ENCODE measurements at places on chromosomes 4 and X.

DNA sequence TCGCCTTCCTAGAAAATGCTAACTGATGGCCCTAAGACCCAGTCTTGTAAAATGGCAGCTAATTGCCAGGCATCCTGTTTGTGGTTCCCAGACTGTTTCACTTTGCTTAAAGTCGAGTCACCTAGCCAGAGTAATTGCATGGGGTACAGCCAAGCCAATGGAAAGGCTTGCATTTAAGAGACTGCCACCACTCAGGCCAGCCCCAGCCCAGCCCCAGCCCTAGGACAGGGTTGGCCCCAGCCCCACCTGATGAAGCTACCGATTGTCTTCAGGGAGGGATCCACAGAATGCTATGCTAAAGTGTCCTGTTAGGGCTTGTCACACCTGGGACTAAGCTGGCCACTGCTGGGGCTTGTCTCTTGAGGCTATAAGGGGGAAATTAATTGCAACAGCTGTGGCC lies 194.6 kb upstream of the KLF3 start:
- no peak for DNase-seq

GRCh38 chrX:111445485-111445884 lies 33.5 kb upstream of the DCX start:
- DNase-seq, result no peak

DNA sequence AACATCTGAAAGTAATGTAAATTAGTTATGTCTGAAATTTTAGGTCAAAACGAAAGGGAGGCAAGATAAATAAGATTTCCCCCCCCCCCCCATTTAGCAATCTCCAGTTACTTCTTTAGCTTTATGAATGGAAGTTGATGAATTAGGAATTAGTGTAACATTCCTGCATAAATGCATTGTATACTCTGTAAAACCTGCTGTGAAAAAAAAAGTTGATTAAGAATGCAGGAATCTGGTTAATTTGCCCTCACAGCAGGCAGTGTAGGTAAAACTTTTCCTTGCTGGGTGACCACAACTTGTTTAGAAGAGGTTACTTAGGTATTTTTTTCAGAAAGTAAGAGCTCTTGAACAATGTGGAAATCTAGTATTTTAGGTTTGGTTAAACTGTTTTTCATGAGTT lies 15.3 kb downstream of the LARP7 start:
- peak; percentile 69 for DNase-seq

DNA sequence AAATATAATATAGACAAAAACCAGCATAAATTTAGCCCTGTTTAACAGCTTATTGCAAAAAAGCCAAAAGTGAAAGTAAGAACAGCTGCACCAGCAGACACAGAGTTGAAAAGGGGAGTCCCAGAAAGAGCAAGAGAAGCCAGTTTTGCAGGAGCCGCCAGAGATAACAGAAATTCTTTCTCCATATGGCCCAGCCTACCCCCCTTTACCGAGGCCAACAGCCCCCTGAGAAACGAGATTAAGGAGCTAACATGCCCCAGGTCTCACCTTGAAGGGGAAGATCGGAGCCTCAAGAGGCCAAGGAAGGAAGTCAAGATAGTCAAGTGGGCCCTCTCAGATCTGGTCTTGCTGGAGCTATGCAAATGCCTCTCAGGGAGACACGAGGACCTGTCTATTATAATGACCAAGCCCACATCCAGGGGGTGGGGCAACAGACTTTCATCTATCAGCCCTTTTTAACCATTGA lies 4.8 kb downstream of the ACOX3 start:
- DNase-seq, result no peak

DNA sequence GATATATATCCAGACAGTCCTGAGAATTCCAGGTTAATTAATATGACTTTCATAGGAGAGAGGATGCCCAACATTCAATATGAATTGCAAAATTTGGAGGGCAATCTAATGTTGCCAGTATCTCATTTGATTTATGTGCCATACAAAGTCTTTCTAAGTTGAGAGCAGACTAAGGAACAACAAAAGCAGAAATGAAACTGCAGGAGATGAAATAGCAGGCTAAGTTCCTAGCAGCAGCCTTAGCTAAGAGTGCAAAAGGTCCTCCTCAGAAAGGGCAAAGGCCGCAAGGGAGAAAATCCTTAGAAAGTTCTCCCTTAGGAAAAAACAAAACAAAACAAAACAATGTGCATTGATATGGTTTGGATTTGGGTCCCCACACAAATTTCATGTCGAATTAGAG lies 602.9 kb upstream of the HTR2C start:
- no peak for DNase-seq

GRCh38 chrX:37409278-37409677 lies 60.1 kb downstream of the PRRG1 start:
- no peak for DNase-seq

GRCh38 chrX:154092371-154092770 lies 5.1 kb downstream of the MECP2 start:
- no peak for DNase-seq

- DNase-seq, result no peak
Observed at GRCh38 chrX:120456973-120457372, 12.1 kb downstream of the LAMP2 start.

- DNase-seq, result no peak
Observed at GRCh38 chrX:15816438-15816809, 26.1 kb downstream of the ZRSR2 start.

GRCh38 chr4:150997141-150997540 lies 17.9 kb downstream of the LRBA start:
- DNase-seq, result no peak

DNA sequence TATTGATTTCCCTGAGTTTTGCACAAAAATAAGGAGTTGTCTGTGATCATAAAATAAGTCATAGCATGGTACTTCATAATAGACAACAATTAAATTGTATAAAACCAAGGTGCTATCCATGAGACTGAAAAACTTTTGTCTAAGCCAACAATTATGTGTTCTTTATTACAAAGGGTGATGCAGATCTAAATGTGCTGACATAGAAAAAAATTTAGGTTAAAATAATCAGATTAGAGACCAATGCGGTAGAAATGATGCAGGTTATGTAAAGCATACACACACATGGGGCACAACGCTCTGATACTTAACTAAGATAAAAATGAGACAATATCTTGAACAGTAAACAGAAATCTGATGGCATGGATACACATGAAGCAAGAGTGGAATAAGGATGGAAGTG lies 113.3 kb downstream of the PWWP3B start:
- no peak for DNase-seq

DNA sequence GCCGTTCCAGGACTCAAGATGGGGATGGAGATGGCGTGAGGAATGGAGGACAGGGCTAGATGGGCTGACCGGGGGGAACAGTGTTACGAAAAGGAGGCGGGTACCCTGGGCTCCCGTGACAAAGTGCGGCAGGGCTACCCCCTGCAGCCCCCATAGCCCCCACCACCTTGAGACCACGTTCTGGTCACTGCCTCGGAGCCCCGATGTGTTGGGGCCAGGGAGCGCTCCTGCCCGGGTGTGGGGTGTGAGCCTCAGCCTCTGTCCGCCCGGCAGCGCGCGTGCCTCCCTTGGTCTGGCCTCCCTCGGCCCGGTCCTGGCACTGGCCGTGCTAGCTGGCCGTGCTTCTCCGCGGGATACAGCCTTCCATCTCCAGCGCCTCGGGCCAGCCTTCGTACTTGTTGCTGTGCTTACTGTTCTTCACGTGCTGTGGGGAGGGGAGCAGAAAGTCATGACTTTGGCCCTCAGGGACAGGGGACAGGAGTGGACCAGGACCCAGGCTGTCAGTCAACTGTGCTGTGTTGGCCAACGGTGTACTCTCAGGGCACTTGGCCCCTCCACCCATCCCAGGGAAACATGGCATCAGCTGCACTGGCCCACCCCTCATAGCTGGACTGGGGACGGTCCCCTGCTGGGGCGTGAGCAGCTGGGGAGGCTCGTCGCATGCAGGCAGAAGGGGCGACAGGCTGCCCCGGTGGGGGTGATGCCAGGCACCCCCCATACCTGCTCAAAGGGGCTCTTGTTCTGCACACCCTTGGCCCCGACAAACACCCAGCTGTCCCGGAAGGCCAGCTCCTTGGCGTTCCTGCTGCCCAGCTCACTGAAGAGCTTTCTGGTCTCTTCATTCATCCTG lies 9.3 kb downstream of the FAM3A start:
- DNase-seq, result no peak

GRCh38 chrX:114905251-114905650 lies 112.2 kb downstream of the IL13RA2 start:
- no peak for DNase-seq

DNA sequence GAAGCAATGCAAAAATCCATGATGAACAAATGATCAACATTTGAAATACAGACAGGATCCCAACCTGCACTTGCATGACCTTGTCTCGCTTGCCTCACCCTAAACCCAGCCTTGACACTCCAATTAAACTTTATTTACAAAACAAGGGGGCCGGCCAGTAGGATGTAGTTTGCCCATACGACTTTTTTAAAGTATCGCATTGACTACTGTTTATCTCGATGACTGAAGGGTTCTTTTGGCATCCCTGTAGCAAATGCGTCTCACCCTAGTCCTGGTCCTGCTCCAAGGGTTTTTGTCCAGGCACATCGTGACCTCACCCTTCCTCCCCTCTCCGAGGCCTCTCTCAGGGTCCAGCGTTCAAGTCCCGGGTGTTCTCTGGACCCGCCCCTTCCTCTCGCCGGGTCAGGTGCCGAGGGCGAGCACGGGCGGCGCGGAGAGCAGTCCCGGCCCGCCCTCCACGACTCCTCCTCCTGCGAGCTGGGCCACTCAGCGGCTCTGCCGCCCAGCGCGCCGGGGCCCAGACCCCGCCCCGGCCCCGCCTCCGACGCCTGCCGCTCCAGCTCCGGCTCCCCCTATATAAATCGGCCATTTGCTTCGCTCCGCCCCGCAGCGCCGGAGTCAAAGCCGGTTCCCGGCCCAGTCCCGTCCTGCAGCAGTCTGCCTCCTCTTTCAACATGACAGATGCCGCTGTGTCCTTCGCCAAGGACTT lies at the start of gene SLC25A5:
Gene SLC25A5, plus strand, starts transcription at position 603 of the 709 bp plus-strand sequence. Its CDS starts 72 bp downstream, at position 675.
- peak; percentile 82 for DNase-seq

- no peak for DNase-seq
Observed at GRCh38 chrX:121308276-121308805, 260.9 kb downstream of the GLUD2 start.

DNA sequence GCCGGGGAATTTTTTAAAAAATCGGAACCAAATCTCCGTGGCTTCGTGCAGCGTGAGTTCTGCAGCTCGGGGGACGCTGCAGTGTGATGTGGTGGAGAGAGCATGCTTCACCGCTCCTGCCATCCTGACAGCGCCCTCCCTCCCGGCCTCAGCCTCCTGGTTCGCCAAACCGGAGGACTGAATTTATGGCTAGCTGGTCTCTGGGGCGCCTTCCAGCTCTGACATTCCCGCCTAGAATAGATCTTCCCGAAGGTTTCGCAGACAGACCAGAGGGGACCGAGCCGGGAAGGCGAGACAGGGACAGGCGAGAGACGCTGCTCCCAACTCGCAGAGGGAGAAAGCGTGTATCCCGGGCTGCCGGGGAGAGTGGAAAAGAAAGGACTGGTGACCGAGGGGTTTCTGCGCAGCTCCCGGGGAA lies 25.9 kb downstream of the HOPX start:
- no peak for DNase-seq

DNA sequence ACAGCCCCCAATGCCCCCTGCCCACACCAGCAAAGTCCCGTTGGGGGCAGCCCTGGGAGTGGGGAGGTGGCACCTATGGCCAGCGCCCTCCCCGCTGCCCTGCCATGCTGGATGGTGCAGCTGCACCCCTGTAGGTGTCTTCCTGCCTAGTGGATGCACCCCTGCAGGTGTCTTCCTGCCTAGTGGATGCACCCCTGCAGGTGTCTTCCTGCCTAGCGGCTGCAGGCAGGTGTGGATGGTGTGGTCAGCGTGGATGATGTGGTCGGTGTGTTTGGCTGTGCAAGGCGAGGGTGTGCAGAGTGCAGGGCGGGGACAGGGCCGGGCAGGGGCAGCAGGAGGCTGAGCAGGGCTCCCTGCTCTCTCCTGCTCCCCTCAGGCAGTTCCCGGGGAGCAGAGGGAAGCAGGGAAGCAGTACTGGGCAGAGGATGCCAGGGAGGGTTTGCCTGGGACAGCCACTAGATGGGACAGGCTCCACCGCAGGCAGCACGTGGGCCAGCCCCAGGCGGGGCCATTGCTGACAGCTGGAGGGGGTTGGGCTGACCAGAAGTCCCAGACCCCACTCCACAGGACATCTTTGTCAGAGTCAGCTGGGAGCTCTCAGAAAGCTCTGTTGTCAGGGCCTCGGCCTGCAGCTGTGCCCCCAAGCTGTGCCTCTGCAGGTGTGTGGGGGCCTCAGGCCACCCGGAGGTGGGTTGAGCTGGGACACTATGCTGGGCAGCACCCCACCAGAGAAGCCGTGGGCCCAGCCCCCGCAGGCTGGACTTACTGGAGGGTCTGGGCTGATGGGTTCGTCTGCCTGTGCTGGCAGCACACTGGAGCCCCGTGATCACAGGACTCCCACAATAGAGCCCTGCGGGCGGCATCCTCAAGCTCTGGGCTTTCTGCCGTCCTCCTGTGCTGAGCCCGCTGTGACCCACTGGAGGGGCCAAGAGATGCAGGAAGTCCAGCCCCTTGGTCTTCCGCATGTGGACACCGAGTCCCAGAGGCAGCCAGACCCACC lies 23.7 kb downstream of the DOK7 start:
- no peak for DNase-seq

DNA sequence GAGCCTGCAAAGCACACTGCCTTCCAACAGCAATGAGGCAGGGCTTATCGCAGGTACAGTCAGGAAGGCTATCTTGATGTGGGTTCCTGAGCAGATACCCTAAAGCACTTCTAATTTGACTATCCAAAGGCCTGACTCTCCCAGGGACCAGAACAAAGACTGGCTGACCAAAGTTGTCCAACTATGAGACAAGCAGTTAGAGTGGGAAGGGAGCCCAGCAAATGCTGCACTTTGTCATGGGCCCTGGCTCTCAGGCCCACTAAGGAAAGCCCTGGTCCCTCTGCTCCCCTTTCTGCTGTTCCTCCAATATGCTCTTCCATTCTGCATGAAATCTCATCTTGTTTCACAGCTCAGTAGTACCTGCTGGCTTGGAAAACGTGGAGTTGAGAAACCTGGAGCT lies 391.0 kb downstream of the RAB28 start:
- no peak for DNase-seq

DNA sequence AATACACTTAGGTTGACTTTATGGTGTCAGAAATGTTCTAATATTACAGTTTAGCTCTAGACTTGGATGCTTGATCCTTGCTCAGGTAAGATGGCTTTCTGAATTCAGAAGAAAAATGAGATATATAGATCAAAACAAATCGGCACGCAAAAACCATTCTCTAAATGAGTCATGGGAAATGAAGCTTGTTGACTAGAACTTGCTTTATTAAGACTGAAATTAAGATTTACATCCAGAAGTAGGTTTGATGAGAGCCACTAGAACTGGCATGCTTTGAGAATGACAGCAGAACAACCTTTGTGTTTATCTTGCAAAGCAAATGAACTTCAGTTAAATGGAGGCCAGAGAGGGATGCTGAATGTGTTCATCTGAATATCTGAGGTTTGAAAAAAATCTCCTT lies 304.9 kb upstream of the KLF3 start:
- no peak for DNase-seq

- no peak for DNase-seq
Observed at GRCh38 chr4:122584519-122584918, 36.3 kb downstream of the IL21 start.

- no peak for DNase-seq
Observed at GRCh38 chr4:150739591-150739990, 157.6 kb downstream of the MAB21L2 start.

All from H1 (cell line).